ENCODE measurements at places on chromosomes 13 and 19. TPM values are rescaled to one million over a fixed set of nuclear protein-coding genes. Genes with fewer than 3 reads are reported as not detected.

Gene LAMP1
- total RNA-seq, result 90.1 TPM

GRCh38 chr13:26716984-26717383 is 43.6 kb downstream of the GPR12 start:
- DNase-seq, result no peak

GRCh38 chr19:57706346-57706745 is 2.7 kb downstream of the ZNF154 start:
- DNase-seq, result no peak

GRCh38 chr19:45118106-45118505 is 25.1 kb downstream of the PPP1R37 start:
- no peak for DNase-seq

DNA sequence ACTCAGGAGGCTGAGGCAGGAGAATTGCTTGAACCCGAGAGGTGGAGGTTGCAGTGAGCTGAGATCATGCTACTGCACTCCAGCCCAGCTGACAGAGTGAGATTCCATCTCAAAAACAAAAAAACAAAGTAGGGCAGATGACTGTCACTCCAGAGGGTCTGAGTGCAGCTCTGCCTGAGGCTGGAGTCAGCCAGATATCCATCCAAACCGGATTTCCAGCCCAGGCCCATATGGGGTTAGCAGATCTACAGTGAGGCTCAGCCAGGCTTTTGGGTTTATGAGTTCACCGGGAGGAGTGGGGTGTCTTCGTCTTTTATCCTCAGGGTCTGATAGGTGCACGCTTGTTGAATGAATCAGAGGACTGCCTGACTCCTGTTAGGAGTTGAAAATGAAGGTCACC is 19.0 kb downstream of the LAMP1 start:
- no peak for DNase-seq

Data from activated naive CD8-positive, alpha-beta T cell treated with anti-CD3 and anti-CD28 coated beads, Interleukin-2, amount 10 ng/mL, durations not matched to agents 7 days and 5 days (primary cell).